ENCODE measurements at places on chromosomes 4 and X. TPM values are rescaled to one million over a fixed set of nuclear protein-coding genes. Genes with fewer than 3 reads are reported as not detected.

The SLC49A3 gene
- total RNA-seq = 32.9 TPM

The NPNT gene
- 263 TPM for total RNA-seq

The GUCY1B1 gene
- 21.9 TPM for total RNA-seq

- DNase-seq = no peak
Measured at GRCh38 chr4:114021451-114021850, 42.0 kb upstream of the ARSJ start.

GRCh38 chr4:56209767-56210166 lies 177.5 kb downstream of the AASDH start:
- DNase-seq = no peak

DNA sequence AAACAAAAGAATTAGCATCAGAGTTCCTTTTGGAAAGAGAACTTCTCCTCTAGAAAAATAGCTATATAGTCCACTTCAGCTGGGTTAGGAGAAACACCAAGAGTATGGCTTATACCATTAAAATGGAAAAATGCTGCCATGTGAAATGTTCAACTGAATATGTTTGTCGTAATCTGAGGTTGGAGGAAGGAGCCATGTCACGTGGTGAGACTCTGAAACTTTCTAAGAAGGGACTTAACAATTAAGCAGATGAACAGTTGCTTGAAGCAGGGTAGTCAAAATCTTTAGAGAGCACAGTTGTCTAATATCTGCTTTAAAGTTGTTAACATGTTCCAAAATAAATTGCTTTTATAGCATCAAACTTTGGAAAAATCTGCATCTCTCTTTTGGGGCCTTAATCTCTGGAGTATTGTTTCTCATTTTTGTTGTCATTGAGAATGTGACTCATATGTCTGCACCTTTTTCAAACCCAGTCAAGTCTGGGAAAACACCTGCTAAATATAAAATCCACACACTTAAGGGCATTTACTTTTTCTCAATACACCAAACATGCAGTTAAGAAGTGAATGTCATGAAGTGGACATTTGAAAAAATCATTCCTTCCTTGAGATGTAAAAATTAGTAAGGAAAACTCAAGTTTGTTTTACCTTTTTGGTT lies 168.8 kb upstream of the PDE5A start:
- DNase-seq = no peak

Data from upper lobe of right lung (tissue), 1 donor.